ENCODE measurements at places on chromosomes 3 and 15.

GRCh38 chr3:134871818-134872217 lies 76.8 kb downstream of the EPHB1 start:
- no peak for DNase-seq

- no peak for DNase-seq
Measured at GRCh38 chr15:39777496-39777895, 5.1 kb downstream of the FSIP1 start.

DNA sequence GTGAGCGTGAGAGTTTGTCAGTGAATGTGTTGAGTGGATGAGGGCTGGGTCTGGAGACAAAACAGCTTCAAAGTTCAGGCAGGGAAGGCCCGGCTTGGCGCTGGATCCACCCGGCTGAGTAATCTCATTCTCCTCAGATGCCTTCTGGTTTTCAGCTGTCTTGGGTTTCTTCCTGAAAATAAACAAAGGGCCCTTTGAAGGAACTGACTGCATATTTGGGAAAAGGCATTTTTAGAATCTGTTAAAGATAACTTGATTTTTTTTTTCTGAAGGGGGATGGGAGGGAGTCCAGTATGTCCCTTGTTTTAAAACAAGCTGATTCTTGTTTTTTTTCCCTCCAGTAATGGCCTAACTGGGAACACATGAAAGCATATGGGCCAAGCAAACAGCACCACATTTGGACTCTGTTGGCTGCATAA lies 86.4 kb downstream of the TIGIT start:
- no peak for DNase-seq

- no peak for DNase-seq
Measured at GRCh38 chr3:69871251-69871650, 128.3 kb upstream of the SAMMSON start.

- DNase-seq, result no peak
Measured at GRCh38 chr3:30352410-30353318, 253.7 kb upstream of the TGFBR2 start.

GRCh38 chr3:195171093-195171873 lies 99.7 kb downstream of the XXYLT1 start:
- DNase-seq, result no peak

DNA sequence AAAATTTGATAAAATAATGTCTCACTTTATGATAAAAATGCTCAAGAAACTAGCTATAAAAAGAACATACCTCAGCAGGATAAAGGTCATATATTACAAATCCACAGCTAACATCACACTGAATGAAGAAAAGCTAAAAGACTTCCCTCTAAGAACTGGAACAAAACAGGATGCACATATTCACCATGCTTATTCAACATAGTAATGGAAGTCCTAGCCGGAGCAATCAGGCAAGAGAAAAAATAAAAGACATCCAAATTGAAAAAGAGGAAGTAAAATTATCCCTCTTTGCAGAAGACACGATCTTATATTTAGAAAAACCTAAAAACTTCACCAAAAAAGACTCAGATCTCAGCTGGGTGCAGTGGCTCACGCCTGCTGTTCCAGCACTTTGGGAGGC lies 34.0 kb downstream of the SENP7 start:
- no peak for DNase-seq

GRCh38 chr3:182259579-182259978 lies 533.7 kb upstream of the ATP11B start:
- no peak for DNase-seq

- no peak for DNase-seq
Measured at GRCh38 chr3:39144095-39144747, 9.2 kb downstream of the CSRNP1 start.

DNA sequence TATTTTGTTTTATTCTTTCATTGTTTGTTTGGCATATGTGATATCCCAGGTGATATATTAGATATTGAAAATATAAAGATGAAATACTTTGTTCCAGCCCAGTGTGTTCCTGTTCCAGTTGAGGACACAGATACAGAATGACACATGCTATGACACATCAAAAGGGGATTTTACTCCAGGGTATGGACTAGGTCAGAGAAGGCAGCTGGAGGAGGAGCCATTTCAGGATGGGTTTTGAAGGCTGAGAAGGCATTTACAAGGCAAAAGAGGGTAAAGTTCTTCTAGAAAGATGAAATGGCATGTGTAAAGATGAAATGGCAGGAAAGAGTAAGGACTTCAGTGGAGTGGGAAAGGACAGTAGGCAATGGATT lies 163.8 kb downstream of the ZIC1 start:
- DNase-seq, result no peak

- DNase-seq, result no peak
Measured at GRCh38 chr15:80893777-80894176, 95.8 kb downstream of the MESD start.

- no peak for DNase-seq
Measured at GRCh38 chr3:119413603-119414280, 49.7 kb downstream of the TMEM39A start.

- no peak for DNase-seq
Measured at GRCh38 chr3:30368978-30369377, 237.4 kb upstream of the TGFBR2 start.

DNA sequence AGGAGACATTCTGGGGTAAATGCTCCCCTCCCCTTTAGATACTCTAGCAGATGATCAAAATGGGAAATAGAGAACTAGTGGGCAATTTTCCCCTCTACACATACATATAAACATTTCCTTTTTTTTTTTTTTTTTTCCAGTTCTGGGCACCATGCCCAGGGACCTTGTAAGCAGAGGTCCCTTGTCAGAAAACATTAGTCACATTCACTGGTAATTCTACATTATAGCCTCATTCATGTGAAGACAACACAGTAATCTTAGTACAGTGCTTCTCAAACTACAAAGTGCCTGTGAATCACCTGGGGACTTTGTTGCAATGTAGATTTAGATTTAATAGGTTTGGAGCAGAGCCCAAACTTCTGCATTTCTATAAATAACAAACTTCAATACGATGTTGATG lies 60.1 kb upstream of the ACTC1 start:
- DNase-seq, result no peak

DNA sequence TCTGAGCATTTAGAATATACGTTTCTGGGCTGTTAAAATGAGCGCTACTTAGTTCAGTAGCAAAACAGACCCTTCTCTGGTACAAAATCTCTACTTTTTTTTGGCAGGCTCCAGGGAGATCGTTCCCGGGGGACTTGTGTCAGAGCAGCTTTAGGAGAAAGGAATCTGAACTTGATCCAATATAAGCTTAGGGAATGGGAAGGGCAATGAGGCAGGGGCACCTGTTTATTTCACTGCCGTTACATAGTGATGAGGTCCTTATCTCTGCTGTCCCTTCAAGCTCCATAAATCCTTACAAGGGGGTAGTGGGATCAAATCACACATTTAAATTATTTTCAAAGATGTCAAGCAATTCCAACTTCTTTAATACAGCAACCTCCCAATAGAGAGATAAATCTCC lies 128.7 kb upstream of the BNIP2 start:
- DNase-seq, result no peak

- no peak for DNase-seq
Measured at GRCh38 chr3:104180906-104181305, 1185.8 kb upstream of the ALCAM start.

- no peak for DNase-seq
Measured at GRCh38 chr3:135169651-135170050, 374.6 kb downstream of the EPHB1 start.

DNA sequence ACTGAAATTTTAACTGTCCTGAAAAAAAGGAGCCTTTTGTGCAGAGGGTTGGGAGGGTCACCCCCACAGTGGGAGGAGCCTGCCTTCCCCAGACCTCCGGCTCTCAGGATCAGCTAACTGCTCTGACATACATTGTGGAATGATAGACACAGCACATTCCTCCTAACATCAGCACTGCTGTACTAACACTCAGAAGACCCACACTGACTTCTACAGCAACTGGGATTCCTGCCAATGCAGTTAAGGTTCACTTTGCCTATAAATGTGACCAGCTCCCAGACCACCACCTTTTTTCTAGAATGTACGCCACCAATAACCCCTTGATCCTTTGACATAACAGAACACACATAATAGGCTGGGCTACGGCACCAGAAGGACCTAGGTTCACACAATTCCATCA lies 3.2 kb downstream of the CPEB1 start:
- DNase-seq, result no peak

GRCh38 chr3:72004749-72005292 lies 219.9 kb upstream of the PROK2 start:
- DNase-seq, result no peak

DNA sequence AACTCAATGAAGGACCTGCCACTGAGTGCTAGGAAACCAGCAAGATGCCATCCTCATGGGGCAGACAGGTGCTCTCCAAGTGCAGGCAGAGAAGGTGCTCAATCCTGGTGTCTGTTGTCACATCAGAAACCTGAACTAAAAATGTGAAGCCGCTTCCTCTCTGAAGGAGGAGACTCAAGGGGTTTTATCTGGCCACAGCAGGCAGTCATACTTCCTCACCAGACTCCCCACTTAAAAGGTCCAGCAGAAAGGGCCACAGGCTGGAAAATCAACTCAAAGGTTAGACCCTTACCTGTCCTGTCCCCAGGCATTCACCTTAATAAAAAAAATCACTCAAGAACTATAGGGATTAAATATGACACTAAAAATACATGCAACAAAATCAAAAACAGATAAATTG lies 4.8 kb downstream of the CCDC12 start:
- no peak for DNase-seq

DNA sequence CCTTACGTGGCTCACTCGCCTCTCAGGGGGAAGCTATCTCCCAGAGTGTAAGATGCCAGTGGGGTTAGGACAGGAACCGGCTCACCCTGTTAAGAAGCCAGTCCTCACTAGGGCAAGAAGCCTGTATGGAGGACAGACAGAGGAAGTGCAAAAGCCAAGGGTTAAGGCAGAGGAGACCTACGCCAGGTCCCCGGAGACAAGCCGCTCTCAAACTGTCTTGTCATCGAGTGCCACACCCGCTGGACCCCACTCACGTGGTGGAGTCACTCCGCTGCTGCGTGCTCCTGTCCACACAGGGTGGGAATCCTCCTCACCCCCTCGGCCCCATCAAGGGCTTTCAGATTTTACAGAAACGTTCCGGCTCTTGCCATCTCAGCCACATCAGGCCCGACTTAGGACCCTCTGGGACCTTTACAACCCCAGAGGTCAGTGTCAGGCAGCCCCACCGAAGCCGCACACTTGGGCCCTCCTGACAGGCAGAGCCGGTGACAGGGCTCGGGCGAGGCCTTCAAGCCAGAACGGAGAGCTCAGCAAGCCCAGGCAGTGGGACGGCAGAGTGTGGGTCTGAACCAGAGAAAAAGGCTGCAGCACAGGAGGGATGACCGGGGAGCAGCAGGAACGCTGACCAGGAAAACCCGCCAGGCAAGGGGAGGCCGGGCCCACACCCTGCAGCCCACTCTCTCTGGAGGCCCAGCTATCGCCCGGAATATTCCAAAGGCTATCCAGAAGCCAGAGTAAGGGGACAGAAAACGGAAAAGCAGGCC lies 61.7 kb downstream of the XXYLT1 start:
- no peak for DNase-seq

GRCh38 chr3:195240939-195241338 lies 30.0 kb downstream of the XXYLT1 start:
- no peak for DNase-seq

- no peak for DNase-seq
Measured at GRCh38 chr3:56790016-56790821, 11.5 kb downstream of the ARHGEF3 start.

DNA sequence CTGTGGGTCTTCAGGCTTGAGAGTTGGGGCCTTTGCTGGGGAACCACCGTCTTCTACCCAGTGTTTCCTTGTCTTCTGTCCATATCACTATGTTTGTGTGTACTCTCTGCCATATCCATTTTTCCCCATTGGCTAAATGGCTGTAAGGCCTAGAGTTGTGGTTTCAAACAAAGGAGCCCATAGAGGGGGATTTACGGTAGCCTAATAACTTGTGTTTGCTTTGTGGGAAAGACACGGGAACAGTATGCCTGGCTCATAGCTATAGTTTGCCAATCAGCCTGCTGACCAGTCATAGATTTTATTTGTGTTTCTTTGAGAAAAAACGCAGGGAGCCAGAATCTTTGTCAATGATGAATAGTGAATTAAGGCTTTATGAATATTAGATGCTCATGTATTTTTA lies 554.8 kb downstream of the NAALADL2 start:
- DNase-seq, result no peak

DNA sequence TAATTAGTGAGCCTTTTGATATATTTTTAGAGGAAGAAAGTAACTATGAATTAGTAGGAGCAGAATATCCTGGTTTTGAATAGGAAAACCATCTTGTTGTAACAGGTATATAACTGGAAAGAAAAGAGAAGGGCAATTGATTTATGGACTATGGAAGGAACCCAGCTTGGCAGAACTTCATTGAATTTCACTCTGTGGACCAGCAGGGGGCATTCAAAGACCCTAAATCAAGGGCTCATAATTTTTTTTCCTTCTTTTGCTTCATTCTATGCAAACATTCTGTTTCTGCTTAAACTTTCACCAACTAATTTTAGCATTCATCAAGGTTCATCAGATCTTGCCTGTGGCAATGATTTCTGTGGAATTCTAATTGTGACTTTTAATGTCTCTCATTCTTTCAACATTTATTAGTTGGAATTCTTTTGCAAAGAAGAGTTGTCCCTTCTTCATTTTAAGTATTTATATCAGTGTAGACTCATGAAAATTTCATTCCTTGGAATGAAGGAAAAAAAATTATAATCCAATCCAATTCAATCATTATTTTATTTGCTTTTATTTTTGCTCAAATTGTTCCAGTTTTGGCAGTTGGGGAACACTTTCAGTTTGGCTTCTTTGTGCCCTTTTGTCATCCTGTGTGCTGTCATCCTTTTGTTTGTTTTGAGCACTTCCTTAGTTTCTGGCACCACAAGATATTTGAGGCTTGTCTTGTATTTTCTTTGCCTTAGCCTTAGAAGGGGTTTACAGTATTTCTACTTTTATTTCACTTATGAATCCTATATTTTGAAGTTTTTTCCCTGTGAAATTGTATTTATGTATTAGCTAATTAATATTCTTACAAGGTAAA lies 30.4 kb downstream of the NXPE3 start:
- peak; percentile 90 for DNase-seq

DNA sequence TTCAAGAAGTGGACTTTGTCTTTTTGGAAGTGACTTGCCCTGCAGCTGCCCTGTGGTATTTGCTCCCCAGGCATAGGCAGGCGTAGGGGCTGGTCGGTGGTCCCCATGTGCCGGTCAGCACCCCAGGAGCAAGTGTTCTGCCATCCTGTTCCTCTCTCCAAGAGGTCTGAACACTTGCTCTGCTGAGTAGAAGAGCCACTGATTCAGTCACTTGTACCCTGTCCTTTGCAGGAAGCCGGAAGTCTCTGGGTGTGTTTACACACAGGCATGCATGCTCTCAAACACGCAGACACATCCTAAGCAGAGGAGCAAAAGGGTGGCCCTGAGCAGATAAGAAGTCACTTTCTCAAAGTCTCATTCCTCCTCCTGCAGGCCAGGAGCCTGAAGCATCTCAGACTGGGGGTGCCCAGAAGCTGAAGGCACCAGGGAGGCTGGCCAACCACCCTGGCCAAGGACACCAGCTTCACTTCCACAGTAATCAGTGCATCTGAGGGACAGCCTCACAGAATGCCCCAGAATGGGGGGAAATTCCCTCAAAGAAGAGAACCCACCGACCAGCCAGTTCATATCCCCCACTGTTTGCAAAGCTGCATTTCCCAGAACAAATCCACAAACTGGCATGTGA lies 88.7 kb upstream of the POMGNT2 start:
- DNase-seq, result no peak

Measured in bone marrow (tissue), 2 donors.